Stimulated activated CD4-positive, alpha-beta T cell treated with anti-CD3 and anti-CD28 coated beads, Interleukin-1b, Interleukin-23, amount 100 ng/mL, for 1 hour (primary cell): ENCODE measurements at places on chromosomes 1 and 21.

- DNase-seq = no peak
These were observed 23.4 kb upstream of the KIAA1614 start for GRCh38 chr1:180889325-180889724.

DNA sequence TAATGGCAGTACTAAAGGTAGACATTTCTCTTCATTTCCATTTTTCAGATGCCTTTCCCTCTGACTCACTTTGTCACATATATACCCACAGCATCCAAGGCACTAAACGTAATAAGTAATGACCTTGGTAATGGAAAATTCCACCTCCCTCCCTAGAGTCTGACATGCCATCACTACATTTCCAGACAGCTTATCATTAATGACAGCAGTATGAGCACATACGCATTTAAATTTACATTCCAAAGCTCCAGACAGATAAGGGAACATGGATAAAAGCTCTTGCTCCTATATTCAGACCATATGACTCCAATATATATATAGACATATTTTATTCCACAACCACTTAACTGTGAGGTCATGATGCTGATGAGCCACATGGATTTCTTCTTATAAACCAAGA is 191.7 kb upstream of the GORAB start:
- DNase-seq = no peak

DNA sequence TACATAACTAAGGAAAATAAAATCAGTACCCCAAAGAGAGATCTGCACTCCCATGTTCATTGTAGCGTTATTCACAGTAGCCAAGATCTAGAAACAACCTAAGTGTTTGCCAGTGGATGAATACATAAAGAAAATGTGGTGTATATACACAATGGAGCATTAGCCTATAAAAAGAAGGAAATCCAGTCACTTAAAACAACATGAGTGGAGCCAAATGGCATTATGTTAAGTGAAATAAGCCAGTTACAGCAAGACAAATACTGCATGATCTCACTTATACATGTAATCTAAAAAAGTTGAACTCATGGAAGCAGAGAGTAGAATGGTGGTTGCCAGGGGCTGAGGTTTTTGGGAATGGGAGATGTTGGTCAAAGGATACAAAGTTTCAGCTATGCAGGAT is 508.3 kb upstream of the B3GALT2 start:
- no peak for DNase-seq

DNA sequence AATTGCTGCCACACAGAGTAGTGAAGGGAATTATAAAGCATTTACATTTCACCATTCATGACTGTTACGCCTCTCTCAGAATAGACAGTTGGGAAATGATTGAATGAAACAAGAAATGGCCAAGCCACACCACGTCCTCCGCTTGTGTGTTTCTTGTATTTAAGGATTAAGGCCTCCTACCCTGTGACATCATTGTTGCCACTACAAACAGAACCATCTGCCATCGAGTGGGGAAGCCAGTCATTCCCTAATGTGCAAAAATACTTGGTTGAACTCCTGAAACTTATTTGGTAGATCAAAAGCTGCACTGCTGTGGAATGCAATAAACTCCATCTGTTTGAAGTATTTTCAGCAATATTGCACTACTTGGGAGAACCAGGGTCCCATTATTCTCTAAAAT is 99.0 kb upstream of the C1orf105 start:
- DNase-seq = no peak

- no peak for DNase-seq
These were observed 20.0 kb downstream of the PIK3CD start for GRCh38 chr1:9671377-9672140.

GRCh38 chr1:216034506-216034905 is 388.7 kb downstream of the USH2A start:
- DNase-seq = no peak

- DNase-seq = no peak
These were observed 2.5 kb upstream of the DHRS3 start for GRCh38 chr1:12620488-12620865.

DNA sequence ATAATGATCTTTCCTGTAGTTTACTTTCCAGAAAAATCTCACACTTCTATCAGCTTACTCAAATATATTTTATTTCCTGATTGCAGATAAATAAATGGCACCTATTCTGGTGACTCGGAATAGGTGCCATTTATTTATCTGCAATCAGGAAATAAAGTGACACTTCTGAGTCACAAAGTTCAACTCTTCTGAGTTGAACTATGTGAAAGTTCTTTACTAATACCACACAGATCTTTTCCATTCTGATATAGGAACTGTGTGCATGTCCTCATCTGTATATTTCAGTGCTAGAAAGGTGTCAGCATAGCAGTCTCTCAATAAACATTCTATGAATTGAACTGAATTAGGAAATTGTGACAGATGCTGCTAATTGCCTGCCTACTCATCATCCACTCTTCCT is 4.9 kb upstream of the VCAM1 start:
- DNase-seq = no peak

GRCh38 chr21:37257967-37258877 is 8.9 kb downstream of the VPS26C start:
- peak; percentile 47 for DNase-seq

DNA sequence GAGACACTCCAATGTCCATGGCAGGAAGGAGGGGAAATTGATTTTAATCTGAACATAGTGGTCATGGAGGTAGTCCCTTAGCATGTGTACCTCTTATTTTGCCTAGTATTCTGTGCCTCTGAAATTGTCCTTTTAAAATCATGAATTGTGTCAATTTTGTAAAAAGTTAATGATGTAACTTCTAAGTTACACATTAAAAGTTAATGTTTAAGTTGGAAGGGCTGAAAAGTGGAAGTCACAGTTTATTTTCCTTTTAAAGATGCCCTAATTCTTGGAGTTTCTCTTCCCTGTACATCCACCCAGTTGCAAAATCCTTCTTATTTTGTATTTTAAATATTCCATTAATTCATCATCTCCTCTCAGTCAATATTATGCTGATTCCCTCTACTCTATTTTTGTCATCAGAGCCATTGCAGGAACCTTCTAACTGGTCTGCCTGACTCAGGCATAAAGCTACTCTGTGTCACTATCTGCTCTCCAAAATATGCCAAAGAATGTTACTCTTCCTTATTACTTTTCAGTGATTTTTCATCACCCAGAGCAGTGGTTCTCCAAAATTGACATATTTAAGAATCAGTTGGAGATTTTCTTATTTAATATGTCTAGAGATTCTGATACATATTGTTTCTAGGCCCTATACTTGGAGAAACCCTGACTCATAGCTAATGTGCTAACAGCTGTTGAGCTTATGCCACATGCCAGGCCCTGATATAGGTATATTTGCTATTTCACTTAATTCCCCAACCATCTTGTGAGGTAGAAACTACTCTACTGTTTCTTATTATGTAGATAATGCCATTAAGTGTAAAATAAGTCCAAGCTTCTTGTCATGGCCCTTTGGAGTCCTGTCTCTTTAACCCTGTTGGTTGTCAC is 5.1 kb downstream of the HOOK1 start:
- DNase-seq = no peak

- DNase-seq = no peak
These were observed 3.1 kb upstream of the ZBTB8A start for GRCh38 chr1:32536117-32536516.

DNA sequence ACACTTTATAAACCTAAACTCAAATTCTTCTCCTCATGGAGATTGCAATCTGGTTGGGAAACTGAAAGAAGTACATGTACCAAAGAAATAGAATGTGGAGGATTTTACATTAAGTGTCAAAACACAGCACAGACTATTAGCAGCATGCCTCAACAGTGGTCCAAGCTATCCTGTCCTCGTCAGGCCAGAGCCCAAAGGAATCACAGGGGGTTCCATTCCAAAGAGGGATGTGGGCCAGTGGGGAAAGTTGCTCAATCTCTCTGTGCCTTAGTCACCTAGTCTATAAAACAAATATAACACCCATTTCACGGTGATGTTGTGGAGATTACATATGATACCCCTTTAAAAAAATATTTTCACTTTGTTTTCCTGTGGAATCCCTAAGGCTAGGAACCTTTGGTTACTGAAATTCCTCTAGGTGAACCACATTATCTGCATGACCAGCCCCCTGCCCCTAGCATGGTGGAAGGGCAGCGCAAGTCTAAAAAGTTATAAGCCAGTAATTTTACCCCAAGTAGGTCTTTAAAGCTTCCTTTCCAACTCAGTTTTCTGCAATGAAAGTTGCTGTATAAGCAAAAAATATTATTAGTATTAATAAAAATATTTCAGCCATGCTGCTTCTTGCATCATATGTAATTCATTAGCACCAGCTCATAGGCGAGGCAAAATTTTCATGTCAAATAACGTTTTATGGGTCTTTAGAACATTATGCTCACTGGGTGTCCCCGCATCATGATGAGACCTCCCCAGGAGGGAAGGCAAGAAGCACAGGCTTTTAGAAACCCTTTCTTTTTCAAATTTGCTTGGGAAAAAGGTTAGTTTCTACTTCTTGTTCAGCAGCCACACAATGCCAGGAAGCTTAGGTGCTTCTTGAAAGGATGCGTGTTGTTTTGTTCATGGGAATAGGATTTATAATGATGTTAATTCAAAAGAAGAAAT is 548.8 kb upstream of the PKN2 start:
- DNase-seq = no peak

- DNase-seq = no peak
These were observed 35.8 kb downstream of the LHX4 start for GRCh38 chr1:180265871-180266270.

- DNase-seq = no peak
These were observed 405 bp upstream of the GADD45A start for GRCh38 chr1:67684526-67685066.

DNA sequence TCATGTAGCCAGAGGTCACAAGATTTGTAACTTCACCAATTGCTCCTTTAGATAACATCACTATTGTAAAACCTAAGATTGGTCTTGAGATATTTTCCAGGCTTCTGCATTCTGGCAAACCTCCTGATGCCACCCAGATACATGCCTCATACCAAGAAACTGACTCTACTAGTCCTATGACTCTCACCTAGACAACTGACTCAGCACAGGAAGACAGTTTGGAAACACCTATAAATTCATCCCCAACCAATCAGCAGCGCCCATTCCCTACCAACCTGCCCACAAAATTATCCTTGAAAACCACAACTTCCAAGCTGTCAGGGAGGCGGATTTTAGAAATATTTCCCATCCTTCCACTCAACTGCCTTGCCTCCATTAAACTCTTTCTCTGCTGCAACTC is 2.6 kb downstream of the NME7 start:
- DNase-seq = no peak

- no peak for DNase-seq
These were observed 34.5 kb downstream of the EBNA1BP2 start for GRCh38 chr1:43137445-43138052.

GRCh38 chr1:233393926-233394680 is 66.6 kb downstream of the MAP3K21 start:
- no peak for DNase-seq

DNA sequence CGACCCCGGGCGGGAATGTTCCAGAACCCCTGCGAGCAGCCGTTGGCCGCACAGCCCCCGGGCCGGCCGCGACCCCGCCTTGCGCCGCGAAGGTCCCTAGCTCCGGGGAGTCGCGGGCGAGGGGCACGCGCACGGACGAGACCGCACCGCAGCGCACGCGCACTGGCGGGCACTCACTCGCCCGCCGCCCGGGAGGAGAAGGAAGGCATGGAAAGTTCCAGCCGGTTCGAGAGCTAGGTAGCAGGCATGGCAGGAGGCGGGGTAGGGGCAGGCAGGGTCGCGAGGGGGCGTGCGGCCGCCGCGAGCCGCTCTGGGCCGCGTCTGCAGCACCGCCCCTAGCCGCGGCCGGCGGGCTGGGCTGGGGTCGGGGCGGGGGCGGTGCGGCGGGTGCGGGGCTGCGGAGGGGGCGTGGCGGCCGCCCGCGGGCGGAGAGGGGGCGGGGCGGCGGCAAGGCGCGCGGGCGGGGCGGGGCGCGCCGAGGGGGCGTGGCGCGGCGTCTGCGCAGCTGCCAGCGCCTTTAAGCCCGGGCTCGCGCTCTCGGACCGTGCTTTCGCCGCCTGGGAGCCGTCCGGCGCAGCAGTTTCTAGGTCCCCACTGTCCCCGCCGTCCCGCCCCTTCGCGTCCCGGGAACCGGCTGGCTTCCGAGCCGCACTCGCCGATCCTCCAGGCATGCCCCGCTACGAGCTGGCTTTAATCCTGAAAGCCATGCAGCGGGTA is at the start of the genes MRPS6 and SLC5A3:
Gene MRPS6, plus strand, starts transcription at position 547 of the 717 bp plus-strand sequence. Its CDS starts 123 bp downstream, at position 670.
Gene SLC5A3, plus strand, starts transcription at position 547 of the 717 bp plus-strand sequence. CDS start 21,621 bp downstream, outside the sequence.
- DNase-seq = peak; percentile 56

DNA sequence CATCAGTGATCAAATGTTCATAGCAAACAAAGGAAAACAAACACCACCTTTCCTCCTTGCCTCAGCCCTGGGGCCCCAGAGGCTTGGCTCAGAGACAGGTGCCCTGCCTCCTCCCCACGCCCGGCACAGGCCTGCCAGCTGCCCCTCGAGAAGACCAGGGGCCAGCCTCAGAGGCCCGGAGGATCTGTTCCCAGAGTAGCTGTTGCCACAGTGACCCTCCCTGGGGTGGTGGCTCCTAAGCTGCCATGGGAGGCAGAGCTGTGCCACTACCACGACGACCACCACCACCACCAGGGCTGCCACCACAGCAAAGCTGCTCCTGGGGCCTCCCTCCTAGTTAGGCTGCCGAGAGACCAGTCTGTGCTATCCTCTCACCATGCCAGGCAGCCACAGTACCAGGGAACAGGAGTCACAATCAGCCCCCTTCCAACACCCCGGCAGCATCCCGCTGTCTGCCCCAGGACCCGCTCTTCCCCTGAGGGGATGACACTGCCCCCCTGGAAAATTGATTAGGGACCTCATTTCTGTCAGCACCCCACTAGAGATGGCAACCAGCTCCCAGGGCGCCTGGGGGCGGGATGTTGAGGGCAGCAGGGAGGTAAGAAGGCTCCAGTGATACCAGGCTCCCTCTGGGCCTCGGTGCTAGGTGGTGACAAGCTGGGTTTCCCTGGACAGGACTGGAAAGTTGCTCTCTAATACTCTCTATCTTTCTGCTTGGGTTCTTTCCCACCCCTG is 30.5 kb downstream of the KCNC4 start:
- DNase-seq = no peak

DNA sequence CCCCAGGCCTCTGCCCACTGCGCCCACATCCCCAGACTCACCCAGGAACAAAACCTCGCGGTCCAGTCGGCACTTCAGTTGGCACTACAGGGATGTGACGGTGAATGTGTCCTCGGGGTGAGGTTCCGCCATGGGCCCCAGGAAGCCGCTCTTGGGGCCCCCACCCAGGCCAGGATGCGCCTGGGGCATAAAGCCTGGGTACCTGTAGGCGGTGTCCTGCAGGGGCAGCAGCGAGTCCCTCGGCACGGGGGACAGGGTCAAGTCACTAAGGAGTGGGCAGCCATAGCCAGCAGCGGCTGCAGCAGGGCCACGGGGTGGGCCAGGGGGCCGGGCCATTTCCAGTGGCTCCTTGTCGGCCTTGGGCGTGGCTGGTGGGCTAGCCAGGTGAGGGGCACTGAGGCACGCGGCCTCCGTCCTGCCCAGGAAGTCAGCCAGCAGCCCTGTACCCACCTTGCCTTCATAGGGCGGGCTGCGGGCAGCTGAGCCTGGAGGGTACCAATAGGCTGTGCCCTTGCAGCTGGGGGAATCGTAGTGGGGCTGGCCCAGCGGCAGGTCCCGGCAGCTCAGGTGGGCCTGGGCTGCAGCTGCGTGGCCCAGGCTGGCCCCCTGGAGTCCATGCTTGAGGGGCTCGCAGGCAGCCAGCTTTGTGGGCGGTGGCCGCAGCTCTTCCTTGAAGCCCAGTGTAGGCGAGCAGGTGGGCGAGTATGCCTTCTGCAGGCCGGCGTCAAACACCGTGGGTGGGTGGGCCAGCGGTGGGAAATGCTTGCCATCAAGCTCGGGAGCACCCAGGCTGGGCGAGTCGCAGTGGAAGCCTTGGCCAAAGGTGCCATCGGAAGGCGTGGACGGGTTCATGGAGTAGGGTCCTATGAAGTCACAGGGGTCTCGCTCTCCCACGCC is 56.5 kb downstream of the AHDC1 start:
- DNase-seq = no peak
